ENCODE measurements at places on chromosomes 11 and 22.

DNA sequence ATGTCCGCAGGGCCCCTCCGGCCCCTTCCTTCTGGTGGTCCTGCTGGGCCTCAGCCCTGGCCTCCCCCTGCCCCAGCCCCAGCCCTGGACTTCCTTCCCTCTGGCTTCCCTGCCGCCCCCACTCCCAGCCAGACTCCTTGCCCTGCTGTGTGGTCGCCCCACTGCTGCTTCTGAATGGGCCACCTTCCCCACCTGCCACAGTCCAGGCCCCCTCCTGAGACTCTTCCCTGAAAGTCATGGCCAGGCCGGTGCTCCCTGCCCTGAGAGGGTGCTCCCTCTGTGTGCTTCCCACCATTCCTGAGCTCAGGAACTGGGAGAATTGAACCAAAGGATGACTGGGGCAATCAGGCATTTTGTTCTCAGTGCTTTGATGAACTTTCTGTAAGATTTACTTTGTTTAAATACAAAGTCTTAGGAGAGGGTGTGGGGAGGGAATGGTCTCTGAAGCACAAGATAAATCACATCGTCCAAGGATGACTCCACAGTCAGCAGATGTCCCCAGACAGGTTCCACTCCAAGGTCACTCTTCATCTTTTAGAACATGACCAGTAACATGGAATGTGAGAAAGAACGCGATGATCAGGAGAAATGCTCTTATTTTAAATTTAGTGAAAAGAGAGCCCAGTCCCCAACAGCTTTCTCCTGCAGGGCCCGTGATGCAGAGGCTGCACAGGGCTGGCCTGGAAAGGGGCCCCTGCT, 774 bp downstream of the APOBEC3D start:
- no peak for DNase-seq

DNA sequence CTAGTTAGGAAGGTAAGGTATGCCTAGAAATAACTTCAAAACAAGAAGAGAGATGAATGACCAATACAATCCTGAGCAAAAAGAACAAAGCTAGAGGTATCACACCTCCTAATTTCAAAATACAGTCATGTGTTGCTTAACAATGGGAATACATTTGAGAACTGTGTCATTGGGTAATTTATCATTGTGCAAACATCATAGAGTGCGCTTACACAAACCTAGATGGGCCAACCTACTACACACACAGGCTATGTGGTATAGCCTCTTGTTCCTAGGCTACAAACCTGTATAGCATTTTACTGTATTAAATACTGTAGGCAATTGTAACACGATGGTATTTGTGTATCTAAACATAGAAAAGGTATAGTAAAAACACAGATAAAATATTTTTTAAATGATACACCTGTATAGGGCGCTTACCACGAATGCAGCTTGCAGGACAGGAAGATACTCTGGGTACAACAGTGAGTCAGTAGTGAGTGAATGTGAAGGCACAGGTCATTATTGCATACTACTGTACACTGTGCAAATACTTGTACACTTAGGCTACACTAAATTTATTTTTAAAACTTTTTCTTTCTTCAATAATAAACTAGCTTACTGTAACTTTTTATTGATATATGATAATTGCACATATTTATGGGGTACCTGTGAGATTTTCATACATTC, 48.2 kb downstream of the STK33 start:
- DNase-seq: peak; percentile 38

GRCh38 chr11:115980337-115981103, 476.3 kb upstream of the CADM1 start:
- DNase-seq: no peak

DNA sequence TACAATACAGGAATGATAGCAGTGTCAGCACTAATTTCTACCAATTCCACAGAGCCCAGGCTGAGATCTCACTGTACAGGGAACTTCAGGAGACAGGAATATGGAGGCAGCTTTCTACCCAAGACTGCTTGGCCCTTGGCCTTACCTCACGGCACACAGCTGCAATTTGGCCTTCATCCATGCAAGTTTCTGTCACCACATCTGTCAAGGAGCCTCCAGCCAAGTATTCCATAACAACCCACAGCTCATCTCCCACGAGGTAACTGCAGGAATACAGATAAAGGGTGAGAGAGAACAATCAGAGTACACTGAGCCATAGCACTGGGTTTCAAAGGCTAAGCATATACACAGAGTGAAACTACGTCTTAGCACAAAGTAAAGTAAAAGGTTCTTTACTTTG, 39.0 kb upstream of the GDPD4 start:
- DNase-seq: no peak

DNA sequence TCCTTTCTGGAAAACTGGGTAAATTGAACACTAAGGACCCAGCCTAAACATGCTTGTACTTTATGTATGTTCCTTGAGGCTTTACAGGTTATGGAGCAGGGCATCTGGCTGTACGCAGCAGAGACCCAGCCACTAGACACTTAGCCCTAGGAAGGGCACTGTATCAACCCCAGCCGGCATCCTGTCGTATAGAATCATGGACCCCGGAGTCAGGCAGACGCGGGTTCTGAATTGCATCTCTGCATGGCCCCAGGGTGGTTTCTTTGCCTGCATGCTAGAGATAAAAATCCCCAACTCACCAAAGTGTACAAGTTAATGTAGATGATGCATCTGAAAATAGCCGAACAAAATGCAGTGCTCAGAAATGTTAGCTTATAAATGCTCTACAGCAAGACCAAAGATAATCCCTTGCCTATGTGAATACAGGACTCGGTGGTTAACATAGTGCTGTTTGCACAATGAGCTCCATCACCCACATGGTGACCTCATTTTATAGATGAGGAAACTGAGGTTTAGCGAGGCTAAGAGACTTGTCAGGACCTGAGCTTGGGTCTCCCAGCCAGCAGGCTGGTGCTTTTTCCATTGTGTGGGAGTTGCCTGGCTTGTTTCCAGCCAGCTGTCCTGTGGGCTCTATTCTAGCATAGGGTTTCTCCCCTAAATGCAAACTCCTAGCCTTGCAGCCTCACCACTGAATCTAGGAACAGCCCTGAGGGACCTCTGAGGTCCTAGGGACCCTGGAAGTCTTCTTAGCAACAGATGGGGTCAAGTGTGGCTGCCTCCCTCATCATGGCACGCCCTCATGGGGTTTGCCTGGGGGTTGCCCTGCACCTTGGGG, 7.3 kb downstream of the CD6 start:
- peak; percentile 38 for DNase-seq
